Activated CD8-positive, alpha-beta memory T cell treated with anti-CD3 and anti-CD28 coated beads for 48 hours (primary cell): ENCODE measurements at places on chromosomes 7 and 10.

DNA sequence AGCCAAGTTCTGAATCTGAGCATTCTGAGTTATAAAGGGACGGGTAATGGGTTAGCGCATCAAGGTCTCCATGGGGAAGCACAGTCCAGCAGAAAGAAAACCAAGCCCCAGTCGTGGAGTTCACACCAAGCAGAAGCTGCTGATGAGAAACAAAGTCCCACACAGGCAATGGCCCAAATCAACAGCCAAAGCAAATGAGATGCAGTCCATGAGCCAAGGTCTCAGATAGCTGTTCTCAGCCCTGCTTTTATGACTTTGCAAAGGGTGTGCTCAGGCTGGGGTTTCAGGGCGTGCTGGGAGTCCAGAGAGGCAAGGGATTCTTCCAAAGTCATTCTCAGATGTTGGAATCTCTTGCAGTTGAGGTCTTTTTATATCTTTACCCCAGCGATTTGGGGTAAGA lies 32.0 kb downstream of the THNSL1 start:
- DNase-seq, result no peak

DNA sequence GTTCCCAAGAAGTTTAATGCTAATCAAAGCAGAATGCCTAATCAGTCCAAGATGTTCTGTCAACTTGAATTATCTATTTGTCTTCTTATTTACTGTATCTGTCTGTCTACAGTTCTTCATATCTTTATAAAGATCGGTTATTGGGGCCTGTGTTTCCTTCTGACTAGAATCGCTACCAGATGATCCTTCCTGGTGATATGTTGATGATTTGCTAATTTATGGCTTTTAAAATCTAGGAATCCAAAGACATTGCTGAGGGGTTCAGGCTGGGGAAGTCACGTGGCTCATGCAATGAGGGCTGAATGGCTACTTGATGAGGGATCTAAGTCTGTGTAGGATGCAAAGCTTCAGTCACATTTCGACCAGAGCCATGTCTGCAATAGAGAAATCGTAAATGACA lies 536.3 kb downstream of the KCNMA1 start:
- DNase-seq, result no peak

- DNase-seq, result no peak
Observed at GRCh38 chr10:131577786-131578471, 266.4 kb upstream of the TCERG1L start.

DNA sequence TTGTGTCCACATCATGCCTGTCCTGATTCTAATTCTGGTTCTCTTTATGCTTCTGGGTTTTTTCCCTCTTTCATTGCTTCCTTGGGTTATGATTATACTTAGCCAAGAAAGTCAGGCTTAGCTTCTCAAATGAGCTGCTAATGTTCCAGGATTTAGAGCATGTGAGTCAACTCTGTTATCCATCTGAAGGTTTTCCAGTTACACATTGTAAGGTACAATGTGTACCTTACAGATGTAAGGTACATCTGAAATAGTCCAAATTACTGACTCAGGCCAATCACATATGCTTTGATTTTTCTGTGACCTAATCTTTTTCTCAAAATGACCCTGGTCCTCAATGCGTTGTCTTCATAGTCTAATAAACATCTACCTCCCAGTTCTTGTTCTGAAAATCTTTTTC lies 13.3 kb upstream of the MIOS start:
- DNase-seq, result no peak

DNA sequence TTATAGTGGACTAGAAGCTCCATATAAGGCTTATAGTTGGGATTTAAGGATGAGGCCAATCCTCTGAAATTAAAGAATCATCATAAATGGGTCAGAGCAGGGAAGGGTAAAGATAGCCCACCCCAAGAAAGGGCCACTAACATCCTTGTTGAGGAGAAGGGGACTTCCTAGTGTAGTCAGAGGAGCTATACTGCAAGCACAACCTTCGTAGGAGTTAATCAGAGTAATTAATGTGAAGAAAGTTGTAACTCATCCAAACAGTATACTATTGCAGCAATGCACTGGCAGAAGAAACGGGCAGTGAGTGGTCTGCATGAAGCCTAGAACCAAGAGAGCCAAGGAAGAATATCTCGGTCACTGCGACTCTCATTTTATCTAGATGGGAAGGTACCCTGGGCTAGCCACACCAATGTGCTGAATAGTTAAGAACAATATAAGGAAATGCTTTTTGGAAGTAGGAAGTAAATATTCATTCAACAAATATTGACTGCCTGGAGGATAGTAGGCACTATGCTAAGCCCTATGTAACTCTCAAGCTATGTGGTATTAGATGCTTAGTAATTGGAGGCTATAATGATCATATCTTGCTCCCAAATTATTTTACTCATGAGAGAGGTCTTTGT lies 13.3 kb downstream of the OTUD1 start:
- no peak for DNase-seq

DNA sequence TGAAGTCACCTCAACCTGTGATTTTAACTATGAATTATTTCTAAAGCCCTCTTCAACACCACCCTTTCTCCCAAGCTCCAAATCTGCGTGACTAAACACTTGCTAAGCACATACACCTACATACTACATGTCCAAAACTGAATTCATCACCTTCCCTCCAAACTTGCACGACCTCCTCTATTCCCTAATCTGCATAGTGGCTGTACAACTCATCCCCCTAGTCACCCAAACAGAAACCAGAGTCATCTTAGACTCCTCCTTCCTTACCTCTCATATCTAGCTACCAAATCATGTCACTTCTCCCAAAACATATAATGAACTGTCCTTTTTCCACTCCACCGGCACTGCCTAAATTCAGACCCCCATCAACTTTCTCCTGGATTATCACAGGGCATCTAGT lies 16.2 kb downstream of the ARHGAP21 start:
- DNase-seq, result no peak

- no peak for DNase-seq
Observed at GRCh38 chr7:130294314-130294713, 1.4 kb downstream of the CPA4 start.

- DNase-seq, result no peak
Observed at GRCh38 chr10:115125505-115125904, 32.3 kb downstream of the ATRNL1 start.

- DNase-seq, result no peak
Observed at GRCh38 chr7:29105752-29106668, 40.3 kb downstream of the CPVL start.

- no peak for DNase-seq
Observed at GRCh38 chr7:117728890-117729624, 144.2 kb downstream of the CTTNBP2 start.

DNA sequence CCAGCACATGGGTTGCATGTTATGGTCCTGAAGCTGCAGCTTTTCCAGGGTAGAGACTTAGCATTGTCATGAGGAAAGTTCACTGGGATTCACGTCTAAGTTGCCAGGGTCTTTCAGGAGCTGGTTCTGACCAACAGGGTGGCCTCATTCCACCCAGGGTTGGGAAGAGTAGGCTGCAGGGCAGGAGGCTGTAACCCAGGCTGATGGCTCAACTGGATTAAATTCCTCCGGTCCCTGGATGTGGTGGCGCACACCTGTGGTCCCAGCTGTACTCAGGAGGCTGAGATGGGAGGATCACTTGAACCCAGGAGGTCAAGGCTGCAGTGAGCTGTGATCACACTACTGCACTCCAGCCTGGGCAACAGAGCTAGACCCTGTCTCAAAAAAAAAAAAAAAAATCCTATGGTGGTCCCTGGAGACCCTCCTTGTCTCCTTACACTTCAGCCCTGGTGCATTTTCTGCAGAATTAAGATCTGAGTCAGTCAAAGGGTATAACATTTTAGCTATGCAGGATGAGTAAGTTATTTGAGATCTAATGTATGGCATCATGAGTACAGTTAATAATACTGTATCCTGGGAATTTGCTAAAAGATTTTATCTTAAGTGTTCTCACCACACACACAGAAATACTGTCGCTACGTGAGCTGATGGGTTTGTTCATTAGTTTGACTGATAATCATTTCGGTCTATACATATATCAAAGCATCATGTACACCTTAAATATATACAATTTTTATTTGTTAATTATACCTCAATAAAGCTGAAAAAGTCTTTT lies 44.0 kb downstream of the ASB13 start:
- no peak for DNase-seq

- DNase-seq, result no peak
Observed at GRCh38 chr10:31153692-31154091, 122.0 kb upstream of the ZNF438 start.

GRCh38 chr10:11654659-11655058 lies 43.2 kb upstream of the USP6NL start:
- DNase-seq, result no peak

DNA sequence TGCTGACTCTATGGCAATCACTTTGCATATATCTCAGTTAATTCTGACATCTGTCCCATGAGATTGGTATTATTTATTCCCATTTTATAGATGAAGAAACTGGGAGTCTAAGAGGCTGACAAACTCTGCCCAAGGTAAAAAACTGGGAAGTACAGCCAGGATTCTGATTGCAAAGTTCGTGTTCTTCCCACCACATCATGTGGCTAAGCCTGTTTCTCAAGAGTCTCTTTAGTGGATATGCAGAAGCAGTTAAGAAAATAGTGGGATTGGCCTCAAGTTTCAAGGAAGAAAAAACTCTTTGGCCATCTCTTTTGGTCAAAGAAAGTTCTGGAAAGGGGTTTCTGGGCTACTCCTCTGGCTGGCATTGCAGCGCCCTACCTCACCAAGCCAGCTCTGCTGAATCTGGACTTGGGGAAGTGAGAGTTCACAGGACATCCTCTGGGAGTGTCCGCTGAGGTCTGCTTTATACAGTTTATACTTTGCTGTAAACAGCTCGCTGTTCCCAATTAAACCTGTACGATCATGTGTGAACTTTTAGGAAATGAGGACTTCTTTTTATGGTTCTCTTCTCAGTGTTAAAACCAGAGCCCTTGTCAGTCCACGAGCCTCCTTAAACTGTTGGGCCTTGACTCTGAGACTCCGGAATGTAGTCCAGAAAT lies 12.2 kb upstream of the BMPR1A start:
- DNase-seq, result no peak

DNA sequence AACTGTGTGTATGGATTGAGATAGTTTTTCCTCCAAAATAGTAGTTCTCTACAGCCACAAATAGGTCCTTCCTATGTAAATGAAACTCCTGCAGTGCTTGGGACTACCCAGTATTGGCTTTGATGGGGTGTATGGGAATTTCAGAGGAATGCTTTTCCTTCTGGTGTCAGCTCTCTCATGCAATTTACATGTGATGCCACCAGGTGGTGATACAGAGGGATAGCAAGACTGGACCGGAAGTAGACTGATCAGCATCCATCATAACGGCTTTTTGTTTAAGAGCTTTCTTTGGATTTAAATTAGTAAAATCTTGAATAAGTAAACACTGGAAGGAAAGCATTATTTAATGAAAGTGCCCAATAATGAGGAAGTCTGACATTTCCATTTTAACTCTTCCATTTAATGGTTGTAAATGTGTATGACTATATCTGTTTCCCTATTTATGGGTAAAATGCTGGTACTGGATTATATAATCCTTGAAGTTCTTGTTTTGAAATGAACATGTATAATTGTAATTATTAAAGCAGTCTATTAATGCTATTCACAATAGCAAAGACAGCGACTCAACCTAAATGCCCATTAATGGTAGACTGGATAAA lies 22.7 kb downstream of the DYNC1I1 start:
- no peak for DNase-seq

DNA sequence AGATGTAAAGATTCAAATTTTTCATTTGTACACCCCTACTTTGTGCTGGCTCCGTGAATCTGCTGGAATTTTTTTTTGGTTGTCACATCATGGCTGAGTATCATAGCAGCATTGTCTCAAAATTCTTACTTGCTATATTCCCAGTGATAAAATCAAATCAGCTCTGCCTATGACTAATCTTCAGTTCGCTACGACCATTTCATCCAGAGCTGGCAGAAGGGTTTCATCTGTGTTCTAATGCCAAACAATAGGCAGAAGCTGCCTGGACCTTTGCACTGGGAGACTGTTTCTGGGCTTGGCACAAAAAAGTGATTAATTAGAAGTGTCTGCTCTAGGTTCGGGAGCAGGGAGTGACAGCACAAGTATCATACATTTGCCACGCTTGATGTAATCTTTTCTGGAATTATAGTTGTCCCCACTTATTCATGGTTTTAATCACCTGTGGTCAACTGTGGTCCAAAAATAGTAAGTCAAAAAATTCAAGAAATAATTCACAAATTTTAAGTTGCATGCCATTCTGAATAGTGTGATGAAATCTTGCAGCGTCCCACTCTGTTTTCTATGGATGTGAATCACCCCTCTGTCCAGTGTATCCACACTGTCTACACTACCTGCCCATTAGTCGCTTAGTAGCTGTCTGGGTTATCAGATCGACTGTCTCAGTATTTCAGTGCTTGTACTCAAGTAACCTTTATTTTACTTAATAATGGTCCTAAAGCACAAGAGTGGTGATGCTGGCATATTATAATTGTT lies 120.5 kb upstream of the IMMP2L start:
- DNase-seq, result no peak

- no peak for DNase-seq
Observed at GRCh38 chr10:6174201-6174874, 28.4 kb upstream of the PFKFB3 start.

DNA sequence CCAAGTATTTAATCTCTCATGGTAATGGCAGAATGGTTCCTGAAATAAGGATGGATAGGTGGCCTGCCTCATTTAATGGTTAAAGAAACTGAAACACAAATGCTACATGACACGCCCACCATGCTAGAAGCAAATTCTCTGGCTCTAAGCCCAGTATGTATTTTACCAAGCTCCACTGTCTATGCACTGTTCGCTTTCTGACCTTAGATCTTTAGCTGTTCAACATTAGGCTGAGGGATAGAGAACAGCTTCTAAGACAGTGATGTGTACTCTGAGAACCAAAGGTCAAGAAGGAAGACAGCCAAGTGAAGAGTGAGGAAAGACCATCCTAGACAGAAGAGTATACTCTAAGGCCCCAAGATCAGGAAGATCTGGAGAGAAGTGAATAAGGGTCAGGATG lies 26.6 kb downstream of the FAM3C start:
- no peak for DNase-seq

- no peak for DNase-seq
Observed at GRCh38 chr10:58853668-58854067, 322.8 kb upstream of the PHYHIPL start.

- DNase-seq, result no peak
Observed at GRCh38 chr7:157560258-157560654, 223.5 kb downstream of the DNAJB6 start.

DNA sequence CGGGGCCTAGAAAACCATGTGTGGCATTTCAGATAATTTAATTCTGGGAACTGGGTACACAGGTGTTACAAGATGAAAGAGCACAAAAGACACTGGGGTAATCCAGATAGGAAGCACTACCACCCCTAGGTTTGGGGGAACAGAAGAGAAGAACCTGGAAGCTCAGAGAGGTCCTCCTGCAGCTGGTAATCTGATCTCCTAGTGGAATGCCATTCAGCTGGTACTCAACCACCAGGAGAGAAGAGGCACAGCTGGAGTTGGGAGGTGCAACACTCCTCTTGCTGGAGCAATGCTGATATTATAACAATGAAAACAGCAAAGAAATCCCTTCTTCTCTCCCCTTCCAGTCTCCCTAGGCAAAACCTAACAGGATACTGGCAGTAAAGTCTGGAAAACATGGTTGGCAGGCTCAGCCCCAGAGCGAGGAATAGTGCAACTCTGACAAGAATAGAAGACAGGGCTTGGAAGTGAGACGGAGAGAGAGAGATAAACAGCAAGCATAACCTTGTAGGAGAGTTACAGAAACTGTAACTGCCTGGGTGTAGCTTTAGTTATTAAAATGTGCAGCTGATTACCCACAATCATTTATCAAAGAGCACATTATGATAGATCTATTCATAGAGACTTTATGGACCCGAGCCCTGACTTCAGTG lies 35.0 kb downstream of the NRF1 start:
- DNase-seq, result no peak

- DNase-seq, result no peak
Observed at GRCh38 chr7:148975896-148976295, 52.4 kb downstream of the PDIA4 start.

- DNase-seq, result no peak
Observed at GRCh38 chr7:16637379-16637778, 8.2 kb downstream of the ANKMY2 start.
